ENCODE measurements at places on chromosomes 7 and 10.

GRCh38 chr7:157981778-157982177 lies 605.8 kb downstream of the PTPRN2 start:
- no peak for DNase-seq

DNA sequence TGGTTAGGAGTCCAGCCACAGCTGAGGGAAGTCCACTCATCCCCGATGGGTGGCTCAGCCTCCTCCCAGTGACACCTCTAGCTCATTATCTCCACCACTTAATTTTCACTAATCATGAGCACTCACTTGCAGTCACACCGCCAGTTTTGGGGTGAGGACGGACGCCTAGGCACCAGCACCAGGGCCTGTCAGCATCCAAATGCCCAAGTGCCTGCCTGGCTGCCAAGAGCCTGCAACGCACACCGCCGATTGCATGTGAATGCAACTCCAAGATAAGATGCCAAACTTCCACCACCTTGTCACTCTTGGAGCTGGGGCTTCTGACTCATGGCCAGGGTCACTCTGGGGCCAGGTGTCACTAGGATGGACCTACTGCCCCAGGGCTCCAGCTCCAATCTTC lies 24.4 kb upstream of the SMARCD3 start:
- DNase-seq = no peak

DNA sequence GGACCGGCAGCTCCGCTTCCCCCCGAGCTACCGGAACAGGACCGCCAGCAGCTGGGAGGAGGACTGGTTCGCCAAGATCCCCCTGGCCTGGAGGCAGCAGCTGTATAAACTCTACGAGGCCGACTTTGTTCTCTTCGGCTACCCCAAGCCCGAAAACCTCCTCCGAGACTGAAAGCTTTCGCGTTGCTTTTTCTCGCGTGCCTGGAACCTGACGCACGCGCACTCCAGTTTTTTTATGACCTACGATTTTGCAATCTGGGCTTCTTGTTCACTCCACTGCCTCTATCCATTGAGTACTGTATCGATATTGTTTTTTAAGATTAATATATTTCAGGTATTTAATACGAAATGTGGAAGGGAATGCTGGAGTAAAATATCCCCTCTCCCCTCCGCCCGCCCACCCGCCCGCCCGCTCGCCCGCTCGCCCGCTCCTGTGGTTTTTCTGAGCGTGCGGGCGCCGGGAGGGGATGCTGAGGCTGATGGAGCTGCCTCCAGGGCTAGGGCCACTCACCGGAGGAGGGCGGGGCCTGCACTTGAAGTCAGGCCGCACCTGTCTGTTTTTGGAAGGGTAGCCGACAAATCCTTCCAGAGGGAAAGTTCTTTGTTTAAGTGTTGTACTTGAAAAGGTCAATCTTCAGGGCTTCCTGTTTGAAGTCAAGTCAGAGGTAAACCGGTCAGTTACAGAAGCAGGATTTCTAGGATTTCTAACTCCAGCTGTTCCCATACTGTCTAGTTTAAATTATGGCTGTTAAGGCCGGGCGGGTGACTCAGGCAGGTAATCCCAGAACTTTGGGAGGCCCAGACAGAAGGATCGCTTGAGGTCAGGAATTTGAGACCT lies 30.5 kb downstream of the CHST12 start:
- DNase-seq = no peak

GRCh38 chr7:150556521-150557138 lies 10.6 kb upstream of the GIMAP4 start:
- no peak for DNase-seq

DNA sequence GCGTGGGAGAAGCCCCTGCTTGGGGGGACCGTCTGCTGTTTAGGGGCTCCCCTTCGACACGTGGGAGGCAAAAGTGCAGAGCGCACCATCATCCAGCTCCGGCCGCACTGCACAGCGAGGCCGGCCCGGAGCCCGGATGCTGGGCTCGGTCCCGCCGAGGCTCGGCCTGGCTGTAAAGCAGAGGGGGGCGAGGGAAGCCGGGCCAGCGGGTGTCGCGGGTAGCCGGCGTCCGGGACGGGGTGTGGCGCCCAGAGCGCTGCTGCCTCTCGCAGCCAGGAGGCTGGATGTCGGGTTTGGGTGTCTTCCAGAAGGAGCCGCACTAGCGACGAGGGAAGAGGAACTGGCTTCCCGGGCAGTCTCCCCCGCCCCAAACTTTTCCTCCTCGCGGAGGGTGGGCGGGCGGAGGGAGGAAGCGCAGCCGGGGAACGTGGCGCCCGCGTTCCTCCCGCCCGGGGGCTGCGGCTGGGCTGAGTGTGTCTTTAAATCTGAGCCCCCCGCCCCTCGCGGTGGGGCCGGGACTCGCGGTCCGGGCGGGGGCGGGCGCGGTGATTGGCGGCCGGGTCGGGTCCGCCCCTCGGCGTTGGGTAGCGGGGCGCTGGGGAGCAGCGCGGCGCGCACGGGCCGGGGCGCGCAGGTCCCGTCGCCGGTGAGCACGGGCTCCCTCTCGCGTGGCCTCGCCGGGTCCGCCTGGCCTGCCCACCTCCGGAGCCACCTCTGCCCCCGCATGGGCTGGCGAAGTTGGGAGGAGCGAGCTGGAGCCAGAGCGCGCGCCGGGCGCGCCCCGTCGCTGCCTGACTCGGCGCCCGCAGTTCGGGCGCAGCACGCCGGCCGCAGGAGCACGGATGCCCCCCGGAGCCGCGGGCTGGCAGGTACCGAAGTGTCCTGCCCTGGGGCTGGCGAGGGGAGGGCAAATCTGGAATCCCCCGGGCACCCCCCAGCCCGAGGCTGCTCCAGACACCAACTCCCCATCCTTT lies at the start of gene PALD1:
PALD1 (plus strand) TSS at position 577 of the 974 bp plus-strand sequence. CDS start 47,185 bp downstream, outside the sequence.
- peak; percentile 41 for DNase-seq

DNA sequence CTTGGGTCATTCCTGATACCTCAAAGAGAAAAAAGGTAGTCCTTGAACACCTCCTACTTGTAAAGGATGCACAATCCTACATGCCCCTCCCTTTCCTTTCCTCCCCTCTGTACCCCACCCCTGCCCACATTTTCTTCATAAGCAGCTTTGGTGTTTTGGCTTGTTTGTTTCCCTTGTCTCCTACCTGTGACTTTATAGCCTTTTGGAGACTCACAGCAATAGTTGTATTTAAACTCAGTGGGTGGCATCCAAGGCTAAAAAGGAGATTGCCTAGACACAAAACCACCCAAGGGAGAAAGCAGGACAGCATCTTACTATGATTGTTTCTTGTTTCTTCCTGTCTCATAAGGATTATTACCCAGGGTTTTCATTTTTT lies 63.4 kb downstream of the EGFR start:
- no peak for DNase-seq

DNA sequence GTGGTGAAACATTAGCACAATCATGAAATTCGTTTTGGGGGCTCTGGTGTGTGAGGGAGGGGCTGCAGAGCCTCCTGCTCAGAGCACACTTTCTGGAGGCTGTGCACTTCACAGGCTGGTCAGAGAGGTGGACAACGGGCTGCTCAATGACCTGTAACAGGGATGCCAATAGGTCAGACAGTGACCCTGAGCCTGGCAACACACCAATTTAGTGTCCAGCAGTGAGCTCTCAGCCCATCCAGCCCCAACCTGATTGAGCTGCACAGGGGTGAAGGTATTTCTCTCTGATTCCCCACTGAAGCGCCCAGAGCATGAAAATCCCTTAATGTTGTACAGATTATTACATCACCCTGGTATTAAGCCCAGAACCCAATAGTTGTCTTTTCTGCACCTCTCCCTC lies 191.3 kb upstream of the ZNF32 start:
- DNase-seq = no peak

GRCh38 chr7:36054637-36055036 lies 98.4 kb upstream of the EEPD1 start:
- DNase-seq = no peak

- no peak for DNase-seq
Measured at GRCh38 chr10:92811986-92812385, 36.3 kb upstream of the EXOC6 start.

DNA sequence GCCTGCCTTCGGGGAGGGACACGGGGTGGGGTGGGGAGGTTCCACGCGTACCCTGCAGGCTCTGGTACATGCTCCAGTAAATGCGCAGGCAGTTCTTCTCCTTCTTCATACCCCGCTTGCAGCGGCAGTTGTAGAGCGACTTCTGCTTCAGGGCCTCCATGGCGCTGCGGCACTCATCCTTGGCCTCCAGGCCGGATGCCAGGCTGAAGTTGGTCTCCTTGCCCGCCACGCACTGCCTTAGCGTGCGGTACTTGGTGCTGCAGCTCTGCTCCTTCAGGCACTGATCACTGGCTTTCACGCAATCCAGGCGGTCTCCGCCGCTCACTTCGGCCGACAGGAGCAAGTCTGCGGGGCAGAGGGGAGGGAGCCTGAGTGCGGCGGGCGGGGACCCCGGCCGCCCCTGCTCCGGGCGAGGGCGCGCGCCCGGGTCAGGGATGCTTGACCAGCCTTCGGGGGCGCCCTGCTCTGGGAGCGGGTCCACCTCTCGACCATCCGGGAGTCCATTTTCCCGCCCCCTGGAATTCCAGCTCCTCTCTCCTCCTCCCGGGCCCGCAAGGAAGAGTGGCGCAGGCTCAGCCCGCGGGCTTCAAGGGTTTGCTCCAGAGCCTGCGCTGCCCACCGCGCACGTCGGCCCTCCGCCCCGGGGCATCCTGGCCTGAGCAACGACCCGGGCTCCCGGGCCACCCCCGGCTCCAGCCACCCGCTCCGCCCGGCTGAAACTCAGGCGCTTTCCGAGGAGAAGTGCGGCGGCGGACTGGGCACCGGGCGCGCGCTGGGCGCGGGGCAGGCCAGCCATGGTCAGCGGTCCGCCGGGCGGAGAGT lies 2.0 kb downstream of the GFRA1 start:
- DNase-seq = no peak

DNA sequence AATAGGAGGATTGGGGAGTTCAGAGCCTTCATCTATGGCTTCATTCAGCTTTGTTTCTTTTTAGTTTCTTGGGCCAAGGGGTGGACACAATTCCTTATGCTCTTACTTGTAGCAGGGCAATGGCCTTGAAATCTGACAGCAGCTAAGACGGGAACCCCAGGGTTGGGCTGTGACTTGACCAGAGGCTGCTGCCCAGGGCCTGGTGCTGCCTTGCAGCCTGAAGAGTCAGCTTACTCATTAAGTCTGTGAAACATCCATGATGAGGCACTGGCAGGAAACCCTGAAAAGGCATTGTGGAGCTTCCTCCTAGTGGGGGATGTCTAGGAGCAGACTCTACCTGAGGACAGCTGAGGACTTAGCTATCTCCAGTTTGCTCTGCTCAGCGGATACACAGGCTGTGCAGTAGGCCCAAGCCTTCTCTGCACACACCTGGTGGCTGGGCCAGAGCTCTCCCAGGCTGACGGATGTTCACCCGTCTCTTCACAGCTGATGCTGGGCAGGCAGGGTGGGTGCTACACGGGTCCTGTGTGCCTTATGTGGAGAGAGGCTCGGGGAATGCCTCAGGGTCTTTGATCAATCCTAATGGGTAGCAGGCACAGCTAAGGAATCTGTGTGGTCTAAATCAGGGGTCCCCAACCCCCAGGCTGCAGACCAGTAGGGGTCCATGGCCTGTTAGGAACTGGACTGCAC lies 17.8 kb downstream of the CXCL12 start:
- no peak for DNase-seq

- DNase-seq = no peak
Measured at GRCh38 chr7:25189197-25189596, 39.1 kb downstream of the NPVF start.

DNA sequence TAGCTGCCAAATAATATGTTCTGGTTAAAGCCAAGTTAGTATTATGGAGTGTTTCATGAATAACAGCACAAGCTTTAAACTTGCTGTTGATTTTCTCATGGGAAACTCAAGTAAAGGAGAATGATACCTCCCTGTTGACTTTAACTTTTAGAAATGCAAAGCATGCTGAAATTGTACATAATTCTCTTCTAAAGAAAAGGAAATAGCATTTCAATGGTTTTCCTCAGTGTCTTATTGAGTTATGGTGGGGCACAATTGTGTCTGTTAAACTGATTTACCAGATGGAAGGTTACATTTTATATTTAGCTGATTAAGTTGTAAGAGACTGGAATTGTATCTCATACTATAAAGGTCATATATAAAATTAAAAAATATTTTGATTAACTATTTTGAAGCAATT lies 119.3 kb downstream of the HDAC9 start:
- no peak for DNase-seq

GRCh38 chr10:78856421-78856820 lies 212.3 kb upstream of the ZMIZ1 start:
- DNase-seq = peak; percentile 86

- DNase-seq = peak; percentile 75
Measured at GRCh38 chr10:35563261-35563891, 41.8 kb upstream of the GJD4 start.

DNA sequence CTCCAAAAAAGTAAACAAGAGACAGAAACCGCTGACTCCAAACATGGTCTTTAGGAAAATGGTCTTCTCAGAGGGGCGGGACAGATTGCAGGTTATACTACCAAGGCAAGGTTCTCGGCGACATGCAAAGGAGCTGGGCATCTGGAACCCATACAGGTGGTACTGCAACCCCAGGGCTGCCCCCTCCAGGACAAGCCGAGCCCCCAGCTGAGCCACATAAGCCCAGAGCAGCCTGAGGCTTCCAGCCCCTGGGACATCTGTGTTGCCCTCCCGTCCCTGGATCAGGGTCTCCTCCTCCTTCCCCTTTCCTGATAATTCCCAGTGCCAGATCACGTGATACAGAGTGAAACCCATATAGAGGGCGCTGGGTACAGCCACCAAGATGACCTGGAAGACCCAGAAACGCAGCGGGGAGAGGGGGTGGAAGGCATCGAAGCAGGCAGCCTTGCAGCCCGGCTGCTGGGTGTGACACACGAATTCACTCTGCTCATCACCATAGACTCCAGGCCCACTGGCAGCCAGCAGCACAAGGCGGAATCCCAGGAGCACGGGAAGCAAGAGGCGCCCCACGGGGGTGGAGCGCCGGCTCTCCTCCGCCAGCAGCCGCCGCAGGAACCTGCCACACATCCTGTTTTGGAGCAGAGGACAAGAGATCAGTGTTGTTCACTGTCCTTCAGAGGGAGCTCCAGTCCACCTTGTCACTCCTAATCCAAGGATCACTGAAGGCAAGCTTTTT lies at the start of gene GJC3:
GJC3 (minus strand) TSS at position 627 of the 736 bp plus-strand sequence; CDS start at position 627, 0 bp downstream.
- DNase-seq = peak; percentile 83

- no peak for DNase-seq
Measured at GRCh38 chr7:137755846-137756651, 90.7 kb downstream of the DGKI start.

DNA sequence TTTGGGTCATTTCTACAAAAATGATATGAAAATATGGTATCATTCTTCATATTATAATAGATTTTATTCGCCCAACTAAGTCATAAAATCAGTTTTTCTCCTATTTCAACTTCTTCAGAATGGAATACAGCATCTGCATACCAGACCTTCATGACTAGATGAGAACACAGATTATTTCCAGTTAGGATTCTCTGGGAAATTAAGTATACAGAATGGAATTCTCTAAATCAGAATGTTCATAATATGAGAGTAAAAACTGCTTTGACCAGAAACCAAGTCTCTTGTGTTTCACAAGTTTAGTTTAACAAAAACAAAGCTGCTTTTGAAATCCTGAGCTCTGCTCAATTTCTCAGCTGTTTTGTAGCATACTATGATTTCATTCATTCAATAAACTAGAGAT lies 160.3 kb upstream of the SEMA3A start:
- no peak for DNase-seq
